Fibroblast of the aortic adventitia (primary cell): ENCODE measurements at places on chromosomes 11 and 22.

DNA sequence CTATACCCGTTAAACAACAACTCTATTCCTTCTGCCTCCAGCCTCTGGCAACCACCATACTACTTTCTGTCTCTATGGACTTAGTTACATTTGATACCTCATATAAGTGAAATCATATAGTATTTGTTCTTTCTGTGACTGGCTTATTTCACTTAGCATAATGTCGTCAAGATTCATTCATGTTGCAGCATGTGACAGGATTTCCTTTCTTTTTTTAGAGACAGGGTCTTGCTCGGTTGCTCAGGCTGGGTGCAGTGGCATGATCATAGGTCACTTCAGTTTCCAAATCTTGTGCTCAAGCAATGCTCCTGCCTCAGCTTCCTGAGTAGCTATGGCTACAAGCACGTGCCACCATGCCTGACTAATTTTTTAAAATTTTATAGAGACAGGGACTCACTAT lies 29.4 kb upstream of the SORL1 start:
- no peak for DNase-seq

DNA sequence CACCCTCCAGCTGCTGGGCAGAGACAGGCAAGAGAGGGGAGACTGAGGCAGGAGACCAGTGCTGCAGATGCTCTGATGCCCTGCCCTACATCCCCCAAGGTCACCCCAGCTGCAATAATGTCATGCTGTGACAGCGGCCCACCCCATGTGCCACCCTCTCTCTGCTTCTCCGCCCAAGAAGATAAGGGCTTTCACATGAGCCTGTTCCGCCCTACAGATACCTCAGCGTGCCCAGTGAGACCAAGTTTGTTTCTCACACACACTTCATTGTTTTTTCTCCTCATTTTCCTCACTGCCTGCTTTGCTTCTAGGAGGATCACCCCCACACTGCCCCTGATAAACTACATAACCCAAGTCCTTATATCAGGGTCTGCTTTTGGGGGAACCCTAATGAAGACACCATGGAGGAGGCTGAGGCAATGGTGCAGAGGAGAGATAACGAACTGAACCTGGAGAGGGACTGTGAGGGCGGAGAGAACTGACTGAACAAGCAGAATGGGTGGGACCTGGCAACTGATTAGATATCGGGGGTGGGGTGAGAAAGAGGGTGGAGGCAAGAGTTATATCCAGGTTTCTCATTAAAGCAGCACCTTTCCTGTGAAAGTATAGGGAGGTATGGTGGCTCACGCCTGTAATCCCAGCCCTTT lies 37.5 kb upstream of the TSKU start:
- DNase-seq, result no peak

GRCh38 chr11:62917906-62918502 lies 3.2 kb downstream of the CHRM1 start:
- DNase-seq, result no peak

DNA sequence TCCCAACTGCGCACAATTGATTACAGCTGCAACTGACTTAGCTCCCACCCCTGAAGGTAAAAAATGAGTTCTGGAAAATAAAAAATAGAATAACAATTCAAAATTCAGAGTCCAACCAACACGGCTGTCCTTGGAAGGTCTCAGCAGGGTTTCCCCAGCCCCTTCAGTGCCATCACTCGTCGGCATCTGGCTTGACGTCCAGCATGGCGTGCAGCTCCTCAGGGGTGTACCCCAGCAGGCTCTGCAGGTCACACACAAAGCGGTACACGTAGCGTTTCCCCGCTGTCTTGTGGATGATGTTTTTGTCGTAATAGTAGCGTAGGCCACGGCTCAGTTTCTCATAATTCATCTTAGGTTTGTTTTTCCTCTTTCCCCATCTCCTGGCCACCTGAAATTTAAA lies 125.2 kb downstream of the ETS1 start:
- DNase-seq, result no peak

DNA sequence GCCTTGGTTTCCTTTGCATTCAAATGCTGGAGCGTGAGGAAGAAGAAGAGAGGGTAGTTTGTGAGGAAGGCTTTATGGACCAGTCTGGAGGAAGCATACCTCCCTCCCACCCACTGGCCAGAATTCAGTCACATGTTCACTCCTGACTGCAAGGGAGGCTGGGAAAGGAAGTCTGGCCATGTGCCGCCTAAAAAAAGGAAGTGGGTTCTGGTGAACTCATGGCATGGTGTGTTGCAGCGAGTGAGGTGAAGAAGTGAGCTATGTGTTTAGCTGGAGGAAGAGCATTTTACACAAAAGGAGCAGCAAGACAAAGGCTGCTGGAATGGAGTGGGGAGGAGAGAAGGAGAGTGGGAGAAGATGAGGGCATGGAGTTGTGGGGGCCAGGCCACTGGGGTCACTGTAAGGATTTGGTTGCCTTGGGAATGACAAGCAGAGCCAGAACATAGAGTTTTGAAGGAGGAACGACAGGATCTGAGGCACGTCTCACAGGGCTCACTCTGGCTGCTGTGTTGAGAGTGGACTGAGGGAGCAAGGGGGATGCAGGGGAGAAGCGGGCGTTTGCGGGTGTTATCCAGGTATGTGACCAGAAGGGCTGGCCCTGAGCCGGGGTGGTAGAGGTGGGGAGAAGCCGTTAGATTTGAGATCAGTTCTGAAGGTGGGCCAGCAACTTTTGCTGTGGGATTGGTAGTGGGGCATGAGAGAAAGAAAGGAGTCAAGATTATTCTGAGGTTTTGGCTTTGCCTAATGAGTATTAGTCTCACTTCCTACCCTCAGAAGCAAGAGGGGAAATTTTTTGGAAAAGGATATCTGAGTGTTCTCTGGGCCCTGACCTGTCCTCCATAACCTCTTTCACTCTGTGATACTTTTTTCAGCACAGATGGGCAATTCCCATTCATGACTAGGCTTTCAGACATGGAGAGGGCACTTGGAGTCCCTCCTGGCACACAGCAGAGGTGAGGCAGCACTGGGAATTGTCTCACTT lies 26.4 kb downstream of the BMAL1 start:
- DNase-seq, result no peak

DNA sequence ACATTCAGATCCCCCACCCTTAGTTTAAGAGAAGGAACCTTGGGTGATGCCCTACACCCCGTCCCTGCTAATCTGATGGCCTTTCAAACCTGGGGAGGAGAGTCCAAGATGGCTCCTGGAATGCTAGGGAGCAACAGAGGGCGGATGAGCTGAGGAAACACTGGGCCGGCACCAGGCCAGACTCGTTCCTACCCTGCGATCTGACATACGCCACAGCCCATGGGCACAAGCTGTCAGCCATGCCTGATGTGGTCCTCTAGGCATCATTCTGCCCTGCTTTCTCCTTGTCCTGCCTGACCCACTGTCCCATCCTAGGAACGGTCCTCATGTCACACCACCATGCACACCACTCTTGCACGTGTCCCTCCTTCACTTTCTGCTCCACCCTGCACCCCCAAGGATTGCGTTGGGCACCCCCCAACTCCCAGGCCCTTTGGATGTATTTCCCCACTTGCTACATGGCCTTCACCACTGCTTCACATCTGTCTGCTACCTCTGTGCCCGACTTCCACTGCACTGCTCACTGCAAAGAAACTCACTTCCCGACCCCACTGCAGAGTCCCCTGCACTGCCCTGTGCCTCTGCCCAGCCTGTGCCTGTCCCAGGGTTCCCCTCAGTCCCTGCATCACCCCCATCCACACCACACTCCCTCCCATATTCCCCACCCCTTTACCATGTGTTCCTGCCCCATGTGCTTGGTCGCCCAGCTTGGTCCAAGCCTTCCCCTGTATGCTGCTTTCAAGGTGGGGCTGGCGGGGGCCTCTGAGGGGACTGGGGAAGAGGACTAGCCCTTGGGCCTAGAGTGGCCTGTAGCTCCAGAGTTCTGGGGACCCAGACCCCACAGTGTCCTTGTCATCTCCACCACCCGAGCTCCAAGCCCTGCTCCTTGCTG lies 29.2 kb downstream of the USP35 start:
- DNase-seq, result no peak

GRCh38 chr22:38051900-38052862 lies 5.0 kb upstream of the PICK1 start:
- peak; percentile 72 for DNase-seq

DNA sequence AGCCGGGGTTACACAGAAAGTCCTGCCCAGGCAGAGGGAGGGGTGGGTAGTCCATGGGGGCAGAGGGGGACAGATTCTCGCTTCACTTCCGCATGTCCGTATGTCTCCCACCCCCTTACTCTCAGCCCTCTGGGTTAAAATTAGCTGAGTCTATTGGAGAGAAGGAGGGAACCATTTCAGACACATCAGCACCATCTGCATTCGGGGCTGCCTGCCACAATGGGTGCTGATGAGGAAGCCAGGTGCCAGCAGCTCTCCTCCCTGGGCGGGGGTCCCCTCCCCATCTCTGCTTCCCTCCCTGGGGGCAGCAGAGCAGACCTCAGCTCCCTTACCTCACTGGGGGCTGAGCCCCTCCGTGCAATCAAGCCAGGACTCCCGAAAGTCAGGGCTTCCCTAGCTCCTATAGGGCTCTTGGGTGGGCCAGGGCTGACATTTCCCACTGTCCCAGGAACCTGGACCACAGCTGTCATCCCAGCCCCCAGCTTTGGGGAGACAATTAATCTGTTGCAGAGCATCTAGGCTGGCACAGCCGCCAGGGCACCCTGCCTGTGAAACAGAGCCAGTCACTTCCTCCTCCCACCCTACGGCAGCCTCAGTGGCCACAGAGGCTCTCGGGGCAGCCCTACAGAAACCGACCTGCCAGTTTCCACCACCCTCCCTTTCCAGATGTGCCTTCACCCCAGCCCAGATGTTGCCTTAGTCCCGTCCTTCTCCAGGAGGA lies 67.3 kb downstream of the PDE2A start:
- no peak for DNase-seq

GRCh38 chr11:46180736-46181135 lies 59.5 kb upstream of the PHF21A start:
- no peak for DNase-seq

- peak; percentile 44 for DNase-seq
These were observed 172.8 kb downstream of the RRAS2 start for GRCh38 chr11:14186046-14186775.

DNA sequence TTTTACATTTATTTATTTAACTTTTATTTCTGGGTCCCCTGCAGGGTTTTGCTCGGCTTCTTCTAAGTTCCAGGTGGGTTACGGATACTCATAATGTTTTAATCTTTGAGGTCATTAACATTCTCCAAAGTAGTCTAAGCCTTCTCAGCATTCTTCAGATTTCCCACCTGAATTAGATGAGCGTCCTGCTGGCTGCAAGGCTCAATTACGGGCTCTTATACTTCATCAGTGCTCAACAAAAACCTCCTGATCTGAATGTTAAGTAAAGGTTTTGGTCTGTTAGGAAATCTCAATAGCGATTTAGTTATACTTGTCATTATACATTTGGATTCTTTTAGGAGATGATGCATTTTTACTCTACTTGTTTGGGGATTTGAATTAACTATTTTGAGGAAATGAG lies 27.3 kb upstream of the NFRKB start:
- DNase-seq, result no peak

- DNase-seq, result no peak
These were observed 75.7 kb downstream of the MPPED1 start for GRCh38 chr22:43487311-43488030.

GRCh38 chr11:85809863-85810262 lies 1.1 kb downstream of the SYTL2 start:
- DNase-seq, result no peak

DNA sequence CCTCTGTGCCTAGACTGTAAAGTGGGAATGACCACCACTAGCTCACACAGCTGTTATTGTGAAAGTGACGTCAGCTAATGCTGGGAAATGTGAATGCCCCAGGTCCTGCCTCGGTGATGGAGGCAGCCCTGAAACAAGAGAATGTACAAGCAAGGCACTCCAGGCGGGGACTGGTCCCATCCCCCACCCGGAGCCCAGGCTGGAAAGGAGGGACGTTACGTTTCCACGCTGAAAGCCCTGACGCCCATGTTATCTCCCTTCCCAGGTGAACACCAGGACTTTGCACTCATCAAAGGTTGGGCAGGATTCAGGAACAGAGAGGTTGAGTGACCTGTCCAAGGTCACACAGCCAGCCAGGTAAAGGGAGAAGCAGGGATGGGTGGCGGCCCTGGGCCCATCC lies 784 bp downstream of the SULT4A1 start:
- peak; percentile 17 for DNase-seq

DNA sequence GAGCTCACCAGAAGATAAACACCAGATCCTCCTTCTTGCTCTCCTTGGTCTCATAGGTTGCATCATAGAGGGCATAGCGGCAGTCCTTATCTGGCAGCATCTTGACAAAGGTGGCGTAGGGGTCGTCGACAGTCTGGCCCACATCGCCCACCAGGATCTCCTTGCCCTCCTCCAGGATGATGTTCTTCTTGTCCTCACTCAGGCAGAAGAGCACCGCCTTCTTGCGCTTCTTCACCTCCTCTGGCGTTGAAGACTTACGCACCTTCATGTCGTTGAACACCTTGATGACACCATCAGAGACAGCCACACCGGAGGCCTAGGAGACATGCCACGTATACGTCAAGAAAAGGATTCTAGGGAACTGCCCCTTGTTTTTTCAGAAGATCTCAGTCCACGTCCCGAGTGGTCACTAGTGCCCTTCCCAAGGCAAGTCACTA lies 2.0 kb downstream of the CFL1 start:
- DNase-seq, result no peak

DNA sequence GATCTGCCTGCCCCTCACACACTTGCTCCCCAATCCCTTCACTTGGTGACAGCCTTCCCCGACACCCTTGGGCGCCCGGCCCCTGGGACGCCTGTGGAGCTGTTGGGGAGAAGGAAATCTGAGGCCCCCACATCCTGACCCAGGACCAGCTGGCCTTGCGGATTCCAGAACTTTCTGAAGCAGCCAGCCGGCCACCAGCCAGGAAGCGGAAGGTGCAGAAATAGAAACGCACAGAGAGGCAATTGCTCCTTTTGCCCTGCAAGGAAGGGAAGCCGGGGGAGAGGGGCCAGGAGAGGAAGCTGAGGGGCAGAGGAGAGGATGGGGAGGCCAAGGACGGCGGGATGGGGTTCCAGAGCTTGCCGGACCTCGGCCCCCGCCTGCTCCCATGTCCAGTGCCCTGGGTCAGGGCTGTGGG lies 66.7 kb upstream of the LINC01488 start:
- no peak for DNase-seq

- DNase-seq, result peak; percentile 56
These were observed 75.2 kb downstream of the DHCR7 start for GRCh38 chr11:71372693-71373657.

GRCh38 chr22:44049486-44050231 lies 25.6 kb downstream of the PARVB start:
- no peak for DNase-seq

GRCh38 chr11:11626128-11626527 lies 4.3 kb upstream of the GALNT18 start:
- DNase-seq, result no peak

- DNase-seq, result peak; percentile 48
These were observed 377.7 kb downstream of the TENM4 start for GRCh38 chr11:79062814-79063762.
